Left cardiac atrium (tissue), 4 donors: ENCODE measurements at places on chromosomes 12 and 14.

GRCh38 chr12:32561931-32562341 is 117.2 kb upstream of the DNM1L start:
- DNase-seq: no peak

- DNase-seq: no peak
Measured at GRCh38 chr14:75274899-75275569, 3.6 kb upstream of the FOS start.

DNA sequence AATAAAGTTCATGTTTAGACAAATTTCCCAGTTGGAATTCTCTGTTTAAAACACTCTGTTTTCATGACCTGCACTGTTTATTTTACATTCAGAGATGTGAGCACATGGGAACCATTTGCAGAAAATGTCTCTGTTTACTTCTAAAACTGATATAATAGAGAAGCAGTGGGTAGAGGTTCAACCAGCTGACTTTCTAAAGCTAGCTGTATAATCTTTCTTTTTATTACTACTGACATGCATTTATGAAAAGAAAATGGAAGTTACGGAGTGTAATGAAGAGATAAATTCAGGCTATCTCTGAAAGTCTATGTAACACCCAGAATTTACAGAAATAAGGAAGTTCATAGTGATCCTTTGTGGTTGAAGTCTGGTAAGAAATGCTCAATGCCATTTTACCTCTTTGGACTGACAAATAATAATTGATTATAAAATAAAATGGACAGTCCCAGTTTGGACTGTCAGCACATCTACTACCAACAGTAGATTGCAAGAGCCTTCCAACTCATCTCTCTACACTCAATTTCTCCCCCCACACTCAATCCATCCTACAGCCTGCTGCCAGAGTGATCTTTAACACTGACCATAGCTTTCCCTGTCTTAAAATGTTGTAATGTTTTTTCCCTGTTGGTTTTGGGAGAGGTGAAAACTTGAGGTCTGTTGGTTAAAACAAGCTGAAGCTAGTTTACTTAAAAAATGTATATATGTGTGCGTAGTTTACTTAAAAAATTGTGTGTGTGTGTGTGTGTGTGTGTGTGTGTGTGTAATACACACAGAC is 137.4 kb downstream of the AEBP2 start:
- DNase-seq: no peak

- no peak for DNase-seq
Measured at GRCh38 chr12:106871477-106871876, 84.2 kb upstream of the TMEM263 start.
